Stimulated activated CD8-positive, alpha-beta memory T cell treated with anti-CD3 and anti-CD28 coated beads, Interleukin-4, amount 100 ng/mL, for 1 hour (primary cell): ENCODE measurements at places on chromosomes 11 and 22.

GRCh38 chr11:122149202-122149601 is 33.2 kb upstream of the BLID start:
- DNase-seq: no peak

DNA sequence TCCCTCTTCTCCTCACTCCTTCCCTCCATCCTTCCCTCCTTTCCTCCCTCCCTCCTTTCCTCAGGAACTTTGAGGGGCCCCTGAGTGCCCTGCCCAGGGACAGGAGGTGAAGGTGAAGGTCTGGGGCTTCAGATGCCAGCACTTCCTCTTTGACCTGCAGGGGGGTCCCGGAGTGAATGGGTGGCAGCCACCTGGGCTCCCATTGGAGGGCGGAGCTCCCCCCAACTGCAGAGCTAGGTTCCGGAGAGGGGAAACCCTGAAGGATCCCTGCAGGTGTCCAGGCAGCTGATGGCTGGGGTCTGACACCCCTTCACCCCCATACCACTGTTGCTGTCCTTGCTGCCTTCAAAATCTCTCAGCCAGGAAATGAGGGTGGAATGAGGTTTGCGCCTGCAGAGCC is 1131.3 kb downstream of the BRD1 start:
- DNase-seq: no peak

- no peak for DNase-seq
Measured at GRCh38 chr22:37416389-37416788, 10.9 kb downstream of the ELFN2 start.

- no peak for DNase-seq
Measured at GRCh38 chr11:72227316-72228228, 3.0 kb downstream of the INPPL1 start.
